ENCODE measurements at places on chromosomes 3 and 15.

DNA sequence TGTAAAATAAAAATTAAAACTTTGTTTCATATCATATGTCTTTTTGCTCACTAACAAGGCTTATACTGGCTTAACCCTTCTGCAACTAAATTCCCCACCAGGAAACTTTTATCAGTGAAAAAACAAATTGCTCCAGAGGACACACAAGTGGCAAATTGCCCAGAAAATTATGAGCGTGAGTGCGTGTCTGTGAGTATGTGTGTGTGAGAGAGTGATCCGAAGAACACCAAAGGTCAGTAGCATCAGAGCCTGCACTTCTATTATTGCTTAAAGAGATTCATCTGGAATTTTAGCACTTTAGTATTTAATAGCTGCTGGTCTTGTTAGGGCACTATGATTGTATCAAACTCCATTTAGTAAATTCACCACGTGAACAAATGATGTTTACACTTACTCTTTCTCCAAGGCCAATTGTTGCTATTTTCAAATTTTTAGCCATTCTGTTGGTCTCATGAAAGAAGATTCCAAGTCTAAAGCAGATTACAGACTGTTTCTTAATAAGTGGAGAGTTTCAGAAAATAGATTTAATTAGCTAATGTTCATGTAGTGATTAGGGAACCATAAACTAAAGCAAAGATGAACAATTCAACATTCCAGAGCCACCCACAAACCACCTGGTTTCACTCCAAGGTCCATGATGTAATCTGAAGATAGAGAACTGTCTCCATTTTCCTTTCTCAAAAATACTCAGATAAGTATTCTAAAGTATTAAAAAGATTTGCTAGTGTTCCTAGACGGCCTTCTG lies 91.1 kb upstream of the IL12A start:
- DNase-seq, result no peak

GRCh38 chr3:38126121-38126892 lies 10.6 kb downstream of the ACAA1 start:
- no peak for DNase-seq

DNA sequence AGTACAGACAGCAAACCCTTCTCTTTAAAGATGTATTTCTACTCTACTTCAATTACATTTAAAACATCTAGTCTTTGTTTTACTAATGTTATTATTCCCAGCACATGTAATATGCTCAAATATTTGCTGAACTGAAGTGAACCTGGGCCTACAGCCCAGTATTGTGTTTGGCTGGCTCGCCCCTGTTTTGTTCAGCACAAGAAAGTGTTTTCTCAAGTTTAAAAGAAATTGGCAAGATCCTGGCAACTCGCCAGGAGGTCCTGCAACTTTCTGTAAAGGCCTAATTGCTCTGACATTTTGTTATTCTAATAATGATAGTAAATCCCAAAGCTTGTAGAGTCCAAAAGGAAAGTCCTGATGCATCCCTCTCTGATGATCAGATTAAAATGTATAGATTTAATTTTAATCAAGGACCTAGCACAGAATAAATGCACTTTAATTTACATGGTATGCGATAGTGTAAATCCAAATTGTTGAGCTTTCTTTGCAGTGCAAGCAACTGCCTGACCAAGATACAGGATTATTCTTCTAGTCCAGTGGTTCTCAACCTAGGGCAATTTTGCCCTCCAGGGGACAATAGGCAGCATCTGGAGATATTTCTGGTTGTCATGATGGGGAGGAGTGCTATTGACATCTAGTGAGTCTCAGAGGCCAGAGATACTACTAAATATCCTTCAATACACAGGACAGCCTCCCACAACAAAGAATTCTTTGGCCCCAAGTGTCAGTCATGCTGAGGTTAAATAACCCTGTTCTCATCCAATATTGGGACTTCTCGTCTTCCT lies 35.7 kb upstream of the TMOD3 start:
- DNase-seq, result peak; percentile 71

GRCh38 chr15:49134683-49135341 lies 20.6 kb downstream of the COPS2 start:
- no peak for DNase-seq

DNA sequence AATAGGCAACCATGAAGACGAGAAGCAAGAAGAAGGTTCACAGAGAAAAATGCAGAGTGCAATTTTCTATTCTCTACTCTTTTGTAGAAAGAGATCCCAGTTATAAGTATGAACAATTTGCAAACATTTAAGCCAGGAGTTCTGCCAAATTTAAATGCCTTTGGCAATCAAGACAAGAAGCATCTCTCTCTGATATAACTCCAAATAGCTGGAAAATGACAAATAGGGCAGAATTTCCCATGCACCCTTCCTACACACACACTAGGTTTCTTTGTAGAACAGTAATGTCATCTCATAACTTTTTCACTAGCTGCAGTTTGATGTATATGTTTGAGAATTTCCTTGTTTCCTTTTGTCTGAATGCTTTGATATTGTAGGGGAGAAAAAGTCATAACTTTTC lies 333.5 kb upstream of the AZI2 start:
- DNase-seq, result no peak

Data from AG09319 (cell line).